ENCODE measurements at places on chromosomes 7 and 10. TPM values are rescaled to one million over a fixed set of nuclear protein-coding genes. Genes with fewer than 3 reads are reported as not detected.

CELF2 gene
- 0.07 TPM for total RNA-seq

TMEM213 gene
- total RNA-seq: not detected

CLDN4 gene
- total RNA-seq: 7.0 TPM

PTPRN2 gene
- 0.77 TPM for total RNA-seq

ANKRD30A gene
- 1.0 TPM for total RNA-seq

CCDC71L gene
- 15.5 TPM for total RNA-seq

TRIM50 gene
- total RNA-seq: not detected

Data from A549 treated with ZK216348 at 1 μM for 4 hours (cell line).